Esophagus squamous epithelium (tissue), 5 donors: ENCODE measurements at places on chromosomes 2 and 18.

GRCh38 chr2:191176801-191177438 is 26.1 kb upstream of the STAT4 start:
- DNase-seq: no peak

DNA sequence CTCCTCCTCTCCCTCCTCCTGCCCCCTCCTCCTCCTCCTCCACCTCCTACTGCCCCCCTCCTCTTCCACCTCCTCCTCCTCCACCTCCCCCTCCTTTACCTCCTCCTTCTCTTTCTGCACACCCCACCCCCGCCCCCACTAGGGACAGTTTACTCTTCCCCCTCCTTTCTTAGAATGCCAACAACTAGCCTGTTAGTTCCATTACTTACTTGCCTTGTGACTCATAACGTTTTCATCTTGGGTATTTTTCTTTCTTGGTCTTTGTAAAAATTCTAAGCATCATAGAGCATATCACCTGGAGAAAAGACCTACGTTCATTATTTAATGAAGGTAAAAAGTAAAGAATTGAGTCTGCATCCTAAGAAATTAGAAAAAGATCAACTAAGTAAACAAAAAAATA is 165.3 kb downstream of the NEDD4L start:
- no peak for DNase-seq

GRCh38 chr18:26546170-26546874 is 2.0 kb downstream of the KCTD1 start:
- no peak for DNase-seq

DNA sequence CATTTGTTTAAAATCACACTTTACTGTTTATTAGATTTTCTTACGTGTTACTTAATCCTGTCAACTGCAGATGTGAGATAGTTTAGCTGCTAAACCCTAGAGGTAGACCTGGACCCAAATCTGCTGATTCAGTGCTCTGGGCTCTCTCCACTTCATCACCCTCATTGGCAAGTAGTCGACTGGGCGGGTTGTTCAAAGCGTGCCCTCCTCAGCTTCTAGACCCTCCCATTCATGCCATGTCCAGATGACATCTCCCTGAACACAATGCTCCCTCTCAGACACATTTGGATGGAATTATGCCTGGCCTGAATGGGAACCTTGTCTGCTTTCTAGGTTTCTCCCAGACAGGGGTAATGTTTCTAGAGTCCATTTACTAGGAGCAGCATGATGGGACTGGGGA is 43.7 kb downstream of the RPIA start:
- no peak for DNase-seq

DNA sequence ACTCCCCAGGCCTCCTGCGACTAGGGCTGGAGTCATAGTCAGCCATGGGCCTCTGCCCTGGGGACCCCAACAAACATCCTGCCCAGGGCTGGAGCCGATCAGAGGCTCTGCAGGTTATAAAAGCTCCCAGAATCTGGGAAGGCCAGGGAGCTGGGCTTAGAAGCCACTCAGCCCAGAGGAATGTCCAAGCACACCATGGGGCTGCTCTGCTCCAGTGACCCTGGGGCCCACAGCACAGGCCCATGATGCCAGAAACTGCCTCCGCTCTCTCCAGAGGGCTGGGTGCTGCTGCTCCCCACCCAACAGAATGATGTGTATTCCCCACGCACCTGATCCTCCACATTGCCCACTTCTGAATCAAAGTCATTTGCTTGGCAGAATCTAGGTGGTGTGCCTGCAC is 88.5 kb downstream of the ARMC9 start:
- DNase-seq: no peak

GRCh38 chr2:142286618-142287017 is 155.8 kb upstream of the LRP1B start:
- no peak for DNase-seq

DNA sequence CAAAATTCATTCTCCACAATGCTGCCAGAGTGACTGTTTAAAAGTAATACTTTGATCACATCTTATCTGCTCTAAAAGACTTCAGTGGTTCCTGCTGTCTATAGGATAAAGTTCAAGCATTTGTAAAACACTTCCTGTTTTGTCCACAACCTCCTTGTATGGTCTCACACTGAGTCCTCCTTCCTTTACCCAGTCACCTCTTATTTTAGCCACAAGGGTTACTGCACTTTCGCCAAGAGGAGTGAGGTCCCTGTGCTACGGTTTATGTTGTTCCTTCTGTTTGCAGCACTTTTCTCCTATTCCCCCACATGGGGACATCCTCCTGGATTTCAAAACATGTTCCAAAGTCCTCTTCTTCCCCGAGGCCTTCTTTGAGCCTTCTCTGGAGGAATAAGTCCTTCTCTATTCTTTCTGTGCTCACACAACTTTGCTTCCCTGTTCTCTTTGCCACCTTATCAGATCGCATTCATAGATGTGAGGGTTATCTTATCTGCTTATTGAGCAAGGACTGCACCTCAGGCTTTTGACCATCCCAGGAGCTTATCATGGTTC is 112.2 kb upstream of the NABP1 start:
- DNase-seq: no peak

DNA sequence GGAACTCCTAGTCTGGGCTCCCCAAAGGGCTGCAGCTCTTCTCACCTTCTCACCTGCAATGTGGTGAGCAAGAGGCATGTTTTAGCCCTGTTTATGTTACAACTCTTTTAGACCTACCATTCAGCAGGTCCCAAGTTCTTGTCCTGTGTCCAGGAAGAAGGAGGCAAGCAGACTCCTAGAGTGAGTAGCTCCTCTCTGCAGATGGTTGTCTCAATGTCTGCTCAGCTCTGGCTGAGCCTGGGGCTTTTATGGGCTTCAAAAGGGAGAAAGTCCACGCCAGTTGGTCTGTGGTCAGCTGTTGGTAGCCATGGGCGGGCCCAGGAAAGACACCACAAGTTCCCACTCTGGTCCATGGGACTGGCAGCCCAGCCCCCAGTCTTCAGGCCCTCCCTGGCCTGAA is 148.1 kb upstream of the HS6ST1 start:
- DNase-seq: no peak

GRCh38 chr2:106953779-106954178 is 67.8 kb upstream of the ST6GAL2 start:
- DNase-seq: no peak

- no peak for DNase-seq
Measured at GRCh38 chr2:129912066-129912820, 67.2 kb upstream of the RAB6C start.

DNA sequence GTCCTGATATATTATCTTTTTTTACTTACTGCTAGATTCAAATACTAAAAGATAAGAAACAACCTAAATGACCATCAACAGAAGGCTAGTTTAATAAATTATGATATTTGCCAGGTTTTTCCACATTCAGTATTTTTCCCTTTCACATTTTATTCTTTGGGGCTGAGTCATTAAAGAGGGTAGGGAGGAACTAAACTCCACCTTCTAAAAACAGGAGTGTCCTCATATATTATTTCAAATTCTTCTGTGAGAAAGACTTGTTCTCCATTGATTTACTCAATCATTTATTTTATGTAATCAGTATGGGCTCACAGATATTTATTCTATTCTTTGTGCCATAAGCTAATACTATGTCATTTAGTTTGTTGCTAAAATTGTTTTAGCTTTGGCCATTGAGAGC is 9.0 kb downstream of the HDHD2 start:
- DNase-seq: no peak

- no peak for DNase-seq
Measured at GRCh38 chr18:60358516-60358915, 14.1 kb downstream of the MC4R start.

DNA sequence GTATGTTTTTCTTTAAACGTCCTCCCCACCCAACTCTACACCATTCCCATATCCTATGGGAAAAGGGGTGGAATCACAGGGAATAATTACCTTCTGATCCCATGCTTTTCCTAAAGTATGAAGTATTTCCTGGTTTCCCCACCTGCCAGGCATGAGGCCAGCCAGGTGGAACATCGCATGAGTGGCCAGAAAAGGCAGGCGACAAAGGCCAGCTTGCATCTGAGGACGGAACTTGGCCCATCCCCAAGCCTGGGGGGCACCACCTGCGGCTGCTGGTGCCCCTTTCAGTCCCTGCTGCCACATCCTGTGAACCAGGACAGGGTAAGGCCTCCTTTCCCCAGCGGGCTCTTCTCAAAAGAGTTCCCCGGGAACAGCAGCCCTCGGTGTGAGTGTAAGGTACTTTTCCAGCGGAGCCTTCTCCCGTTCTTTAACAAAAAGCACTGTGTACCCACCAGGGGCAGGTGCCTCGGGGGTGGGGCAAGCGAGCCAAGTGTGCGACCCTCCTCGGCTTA is 1.2 kb upstream of the ERFE start:
- no peak for DNase-seq

GRCh38 chr2:137910641-137911040 is 53.6 kb upstream of the HNMT start:
- DNase-seq: no peak

GRCh38 chr2:25936889-25937545 is 45.3 kb downstream of the KIF3C start:
- no peak for DNase-seq

GRCh38 chr2:30239986-30240752 is 8.8 kb downstream of the LBH start:
- DNase-seq: no peak

GRCh38 chr2:55581874-55582547 is 35.4 kb downstream of the PPP4R3B start:
- DNase-seq: no peak

GRCh38 chr18:40874233-40874632 is 1080.8 kb upstream of the PIK3C3 start:
- DNase-seq: no peak

GRCh38 chr2:233535271-233535670 is 31.3 kb downstream of the USP40 start:
- no peak for DNase-seq

DNA sequence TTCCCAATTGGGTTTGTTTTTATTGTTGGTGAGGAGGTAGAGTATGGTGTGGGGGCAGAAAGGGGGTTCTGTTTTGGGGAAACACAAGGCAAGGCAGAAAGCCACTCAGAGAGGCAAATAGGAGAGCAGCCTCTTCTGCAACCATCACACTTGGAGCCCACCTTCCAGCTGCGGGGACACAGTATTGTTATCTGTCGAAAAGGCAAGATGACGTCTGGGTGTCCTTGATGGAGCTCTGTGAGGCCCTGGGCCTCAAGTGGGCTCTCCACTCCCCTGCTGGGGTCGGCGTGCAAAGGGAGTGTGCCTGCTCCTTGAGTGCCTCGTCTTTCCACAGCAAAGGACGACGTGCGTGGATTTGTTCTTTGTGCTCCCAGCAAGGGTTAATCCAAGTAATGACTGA is 227.6 kb downstream of the ANAPC1 start:
- DNase-seq: no peak

DNA sequence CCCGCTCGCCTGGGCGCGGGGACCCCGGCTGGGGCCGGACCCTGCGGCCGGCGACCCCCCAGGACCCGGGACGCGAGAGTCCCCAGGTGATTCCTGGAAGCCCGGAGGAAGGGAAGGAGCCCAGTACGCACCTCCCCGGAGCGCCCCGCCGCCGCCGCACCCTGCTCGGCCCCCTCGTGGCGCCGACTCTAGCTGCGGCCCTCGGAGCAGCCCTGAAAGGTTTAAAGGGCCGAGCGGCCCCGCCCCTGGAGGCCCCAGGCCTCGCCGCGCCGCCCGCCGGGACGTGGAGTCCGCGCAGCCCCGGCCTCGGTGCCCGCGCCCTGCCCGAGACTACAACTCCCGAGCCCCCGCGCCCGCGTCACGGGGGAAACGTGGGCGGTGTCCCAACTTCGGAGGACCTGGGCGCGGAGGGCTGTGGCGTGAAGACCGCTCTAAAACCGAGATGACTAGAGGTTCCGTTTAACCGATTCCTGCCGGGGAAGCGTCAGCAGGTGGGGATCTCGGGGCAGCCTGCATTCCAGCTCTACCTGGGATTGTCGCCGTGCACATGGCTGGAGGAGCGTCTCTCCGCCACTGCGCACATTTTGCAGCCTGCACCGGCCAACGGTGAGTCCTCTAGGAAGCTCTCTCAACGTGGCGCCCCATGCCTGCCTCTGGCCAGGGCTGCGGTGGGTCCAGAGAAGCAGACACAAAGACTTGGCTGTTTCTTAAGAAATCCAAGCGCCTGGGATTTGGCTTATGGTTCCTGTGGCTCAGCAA is at the start of gene TMEM150A:
TSS of gene TMEM150A (minus strand) at position 223 of the 759 bp plus-strand sequence. CDS start 750 bp downstream, outside the sequence.
- peak; percentile 80 for DNase-seq
